Fibroblast of skin of left quadriceps (primary cell): ENCODE measurements at places on chromosomes 13 and 19.

GRCh38 chr19:1646659-1647453 lies 5.6 kb downstream of the TCF3 start:
- DNase-seq = no peak

DNA sequence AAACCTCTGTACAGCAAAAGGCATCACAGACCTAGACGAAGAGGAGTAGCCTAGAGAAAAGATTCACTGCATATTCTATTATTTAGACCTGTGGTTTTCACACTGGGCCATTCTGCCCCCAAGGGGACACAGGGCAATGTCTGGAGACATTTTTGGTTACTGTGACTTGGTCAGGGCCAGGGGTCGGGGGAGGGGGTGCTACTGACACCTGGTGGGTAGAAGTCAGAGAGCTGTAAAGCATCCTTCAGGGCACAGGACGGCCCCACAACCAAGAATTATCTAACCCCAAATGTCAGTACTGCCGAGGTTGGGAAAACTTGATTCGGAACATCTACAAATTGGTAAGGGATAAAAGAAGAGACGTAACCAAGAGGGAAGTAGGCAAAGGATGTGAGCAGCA lies 11.3 kb downstream of the ELAVL1 start:
- DNase-seq = no peak

DNA sequence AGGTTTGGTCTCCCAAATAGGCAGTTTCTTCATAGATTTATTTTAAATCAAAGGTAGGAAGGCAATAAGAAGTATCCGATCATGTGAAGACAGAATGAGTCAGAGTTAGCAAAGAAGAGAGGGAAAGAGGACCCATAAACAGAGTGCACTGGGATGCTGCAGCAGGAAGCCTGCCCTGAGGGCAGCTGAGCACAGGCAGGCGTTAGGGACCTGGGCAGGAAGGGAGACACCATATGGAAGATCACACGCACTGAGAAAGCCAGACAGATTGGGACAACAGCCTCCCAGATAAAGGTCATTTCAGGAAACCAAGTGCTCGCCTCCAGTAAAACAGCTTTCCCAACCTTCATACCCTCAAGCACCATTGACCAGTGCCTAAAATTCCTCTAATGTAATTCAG lies 598.0 kb downstream of the EFNB2 start:
- no peak for DNase-seq

DNA sequence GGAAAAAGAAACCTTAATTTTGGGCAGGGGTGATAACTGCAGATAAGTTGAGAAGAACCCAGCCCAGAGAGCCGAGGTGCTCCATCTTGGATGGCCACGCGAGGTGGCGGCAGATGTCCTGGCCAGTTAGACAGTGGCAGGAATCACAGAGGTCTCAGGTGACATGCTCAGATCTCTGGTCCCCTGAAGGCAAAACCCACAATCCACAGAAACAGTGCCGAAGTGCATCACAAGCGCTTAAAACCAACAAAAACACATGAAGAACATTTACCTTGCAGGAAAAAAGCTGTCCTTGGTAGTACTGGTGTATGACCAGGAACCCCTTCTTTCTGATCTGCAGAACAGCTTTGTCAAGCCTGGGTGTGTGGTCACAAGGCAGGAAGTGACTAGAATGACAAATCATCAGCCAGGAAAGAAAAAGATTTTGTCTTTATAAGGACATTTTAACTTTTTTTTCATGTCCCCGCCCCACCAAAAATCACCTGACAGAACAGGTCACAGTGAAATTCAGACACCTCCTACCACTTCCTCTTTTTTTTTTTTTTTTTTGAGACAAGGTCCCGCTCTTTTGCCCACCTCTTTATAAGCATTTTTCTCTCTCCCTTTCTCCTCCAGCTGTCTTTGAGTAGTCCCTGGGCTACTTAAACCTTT lies at the start of gene LCP1:
LCP1 (minus strand) TSS at position 338 of the 651 bp plus-strand sequence. CDS start 22,515 bp downstream, outside the sequence.
- DNase-seq = no peak

DNA sequence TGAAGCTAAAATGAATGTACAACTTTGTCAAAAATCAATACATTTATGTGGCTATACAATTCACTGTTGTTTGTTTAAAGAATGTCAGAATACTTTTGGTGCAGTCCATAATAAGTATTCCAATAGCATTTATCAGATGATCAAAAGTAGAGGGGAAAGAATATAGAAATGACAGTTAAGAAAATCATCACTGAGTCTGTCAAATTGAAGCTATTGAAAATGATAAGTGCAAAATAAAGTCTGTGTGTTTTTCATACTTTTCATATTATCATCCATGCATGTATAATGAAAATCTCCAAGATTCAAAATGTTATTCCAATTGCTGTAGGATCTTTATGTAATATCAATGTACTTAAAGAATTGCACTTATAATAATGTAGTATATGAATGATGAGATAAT lies 93.3 kb upstream of the ATXN8OS start:
- DNase-seq = no peak

- DNase-seq = no peak
Measured at GRCh38 chr19:47063874-47064273, 15.4 kb upstream of the TMEM160 start.

DNA sequence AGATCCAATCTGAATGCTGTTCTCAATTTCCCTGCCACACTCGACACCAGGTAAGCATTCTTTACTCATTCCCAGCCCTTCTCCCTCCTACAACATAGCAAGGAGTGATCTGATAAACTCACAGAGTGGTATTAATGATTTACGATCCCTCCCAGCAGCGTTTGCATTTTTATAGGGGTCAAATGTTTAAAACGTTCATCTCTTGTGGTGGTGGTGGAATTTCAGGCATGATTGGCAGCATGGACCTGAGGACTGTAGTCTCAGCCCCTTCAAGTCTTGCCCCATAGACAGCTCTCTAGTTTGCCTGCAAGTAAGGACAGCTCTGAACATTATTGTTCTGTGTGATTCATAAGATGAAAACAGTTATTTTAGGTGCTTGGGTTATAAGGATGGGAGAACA lies 565.7 kb downstream of the EFNB2 start:
- DNase-seq = peak; percentile 78

- DNase-seq = no peak
Measured at GRCh38 chr13:113969973-113970611, 3.8 kb downstream of the C13orf46 start.

DNA sequence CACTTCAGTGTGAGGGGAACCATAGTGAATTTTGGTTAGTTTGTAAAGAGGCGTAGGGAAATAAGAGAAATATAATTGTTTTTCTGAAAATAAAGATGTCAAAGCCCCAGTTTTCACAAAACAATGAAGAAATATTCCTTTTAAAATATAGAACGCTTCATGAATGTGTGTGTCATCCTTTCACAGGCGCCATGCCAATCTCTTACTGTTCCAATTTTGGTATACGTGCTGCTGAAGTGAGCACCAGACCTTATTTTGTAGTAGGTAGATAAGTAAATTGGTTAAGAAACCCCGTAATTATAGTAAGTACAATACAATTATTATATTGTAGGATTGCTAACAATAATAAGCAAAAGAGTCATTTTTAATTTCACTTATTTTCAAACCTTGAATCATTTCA lies 43.3 kb downstream of the NAA16 start:
- DNase-seq = no peak

GRCh38 chr13:33274264-33274663 lies 11.3 kb downstream of the STARD13 start:
- DNase-seq = no peak

GRCh38 chr13:108270442-108270841 lies 924 bp downstream of the TNFSF13B start:
- no peak for DNase-seq

DNA sequence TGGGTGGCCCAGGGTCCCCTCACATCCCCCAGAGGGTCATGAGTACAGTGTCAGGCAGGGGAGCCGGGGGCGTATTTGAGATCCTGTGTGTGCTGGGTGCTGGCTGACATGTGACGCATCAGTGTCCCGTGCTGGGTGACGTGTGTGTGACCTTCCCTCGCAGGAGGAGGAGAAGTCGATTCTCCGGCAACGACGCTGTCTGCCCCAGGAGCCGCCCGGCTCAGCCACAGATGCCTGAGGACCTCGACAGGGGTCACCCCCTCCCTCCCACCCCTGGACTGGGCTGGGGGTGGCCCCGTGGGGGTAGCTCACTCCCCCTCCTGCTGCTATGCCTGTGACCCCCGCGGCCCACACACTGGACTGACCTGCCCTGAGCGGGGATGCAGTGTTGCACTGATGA lies 25.8 kb downstream of the PNPLA6 start:
- DNase-seq = no peak

DNA sequence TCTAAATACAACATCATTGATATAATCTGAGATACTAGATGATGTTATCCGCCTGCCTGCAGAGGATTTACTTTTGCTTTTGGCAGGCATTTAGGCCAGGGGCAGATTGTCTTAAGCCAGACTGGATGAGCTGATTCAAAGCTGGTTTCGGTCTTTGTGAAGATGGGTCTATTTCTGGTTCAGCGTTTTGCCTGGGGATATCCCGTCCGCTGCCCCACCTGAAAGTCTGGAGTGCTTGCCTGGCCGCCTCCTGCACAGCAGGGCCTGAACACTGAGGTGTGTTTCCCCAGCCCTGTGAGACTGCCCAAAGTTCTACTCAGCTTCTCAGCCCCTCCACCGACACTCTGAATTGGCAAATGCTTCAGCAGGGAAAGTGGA lies 149.7 kb downstream of the KATNAL1 start:
- DNase-seq = no peak

- DNase-seq = no peak
Measured at GRCh38 chr13:40438022-40438680, 228.3 kb downstream of the FOXO1 start.

- no peak for DNase-seq
Measured at GRCh38 chr19:1826557-1827521, 14.8 kb upstream of the ATP8B3 start.

GRCh38 chr13:106593132-106593531 lies 25.2 kb upstream of the ARGLU1 start:
- DNase-seq = no peak

DNA sequence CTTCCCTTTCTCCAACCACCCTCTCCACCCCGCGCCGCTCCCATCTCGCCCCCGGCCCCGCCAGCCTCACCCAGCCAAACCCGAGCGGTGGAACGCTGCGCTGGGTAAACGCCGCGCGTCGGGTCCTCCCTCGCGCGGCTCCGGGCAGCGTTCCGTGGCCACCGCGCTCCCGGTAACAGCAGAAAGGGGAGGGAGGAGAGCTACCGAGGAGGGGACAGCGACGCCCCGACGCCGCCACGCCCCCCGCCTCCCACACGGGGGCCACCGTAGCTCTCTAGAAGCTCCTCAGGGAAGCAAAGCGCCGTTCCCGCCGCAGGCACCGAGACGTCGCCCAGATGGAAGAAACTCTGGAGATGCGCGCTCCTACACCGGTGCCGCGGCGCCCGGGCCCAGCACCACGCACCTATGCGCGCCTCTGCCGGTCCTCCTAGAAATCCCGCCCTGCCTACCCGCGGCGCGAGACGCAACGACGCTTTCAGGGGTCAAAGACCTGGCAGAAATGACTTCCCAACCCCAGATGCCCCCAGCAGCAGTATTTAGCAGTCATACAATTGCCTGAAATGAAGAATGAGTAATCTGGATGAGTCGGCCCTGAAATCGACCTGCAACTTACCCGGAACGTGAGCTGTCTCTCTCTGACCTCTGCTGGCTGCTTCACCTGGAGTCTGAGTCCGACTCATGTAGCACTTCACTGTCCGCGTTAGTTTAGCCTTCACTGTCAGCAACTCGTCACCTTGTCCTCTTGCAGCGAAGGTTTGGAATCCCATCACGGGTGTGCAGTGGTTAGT lies at the start of gene RUBCNL:
RUBCNL (minus strand) TSS at position 189 of the 788 bp plus-strand sequence. CDS start 14,777 bp downstream, outside the sequence.
- no peak for DNase-seq

GRCh38 chr13:44764302-44764692 lies 188.2 kb upstream of the TSC22D1 start:
- no peak for DNase-seq

DNA sequence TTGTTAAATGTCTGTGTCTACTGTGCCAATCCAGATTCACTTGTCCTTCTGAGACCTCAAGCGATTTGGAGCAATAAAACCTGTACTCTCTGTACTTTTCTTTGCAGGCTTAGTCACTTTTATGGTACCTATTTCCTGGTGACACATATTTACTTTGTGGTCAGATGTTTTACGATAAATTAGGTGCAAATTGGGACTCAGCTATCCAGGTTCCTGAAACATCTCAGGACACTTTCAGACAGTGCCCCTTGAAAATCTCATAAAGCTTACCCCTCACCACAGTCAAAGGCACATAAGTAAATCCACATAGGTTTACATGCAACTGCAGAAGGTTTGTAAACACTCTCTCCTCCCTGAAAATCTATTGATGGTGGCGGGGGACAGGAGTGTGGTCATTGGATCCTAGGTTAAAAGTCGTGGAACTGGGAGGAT lies 438.8 kb downstream of the EFNB2 start:
- DNase-seq = no peak

DNA sequence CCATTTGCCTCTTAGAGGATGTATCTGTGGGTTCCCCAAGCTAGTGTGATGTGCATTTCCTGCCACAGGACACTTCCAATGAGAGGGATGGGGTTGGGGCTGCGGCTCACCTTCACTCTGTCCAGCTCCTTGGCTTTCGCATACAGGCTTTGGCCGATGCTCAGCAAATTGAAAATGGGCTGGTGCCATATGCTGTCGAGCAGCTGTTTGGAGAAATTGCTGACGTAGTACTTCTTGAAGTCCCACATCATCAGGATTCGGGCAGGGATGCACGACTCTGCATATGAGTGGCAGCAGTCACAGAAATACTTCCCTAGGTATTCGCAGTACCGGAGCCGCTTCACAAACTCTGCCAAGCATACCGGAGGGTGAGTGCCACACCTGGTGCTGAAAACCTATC lies 37.0 kb downstream of the RUBCNL start:
- DNase-seq = no peak

- no peak for DNase-seq
Measured at GRCh38 chr19:36417752-36418286, 625 bp downstream of the ZFP82 start.

- no peak for DNase-seq
Measured at GRCh38 chr13:83086088-83086487, 796.2 kb downstream of the SLITRK1 start.

- DNase-seq = no peak
Measured at GRCh38 chr13:21913010-21913409, 242.1 kb downstream of the FGF9 start.

DNA sequence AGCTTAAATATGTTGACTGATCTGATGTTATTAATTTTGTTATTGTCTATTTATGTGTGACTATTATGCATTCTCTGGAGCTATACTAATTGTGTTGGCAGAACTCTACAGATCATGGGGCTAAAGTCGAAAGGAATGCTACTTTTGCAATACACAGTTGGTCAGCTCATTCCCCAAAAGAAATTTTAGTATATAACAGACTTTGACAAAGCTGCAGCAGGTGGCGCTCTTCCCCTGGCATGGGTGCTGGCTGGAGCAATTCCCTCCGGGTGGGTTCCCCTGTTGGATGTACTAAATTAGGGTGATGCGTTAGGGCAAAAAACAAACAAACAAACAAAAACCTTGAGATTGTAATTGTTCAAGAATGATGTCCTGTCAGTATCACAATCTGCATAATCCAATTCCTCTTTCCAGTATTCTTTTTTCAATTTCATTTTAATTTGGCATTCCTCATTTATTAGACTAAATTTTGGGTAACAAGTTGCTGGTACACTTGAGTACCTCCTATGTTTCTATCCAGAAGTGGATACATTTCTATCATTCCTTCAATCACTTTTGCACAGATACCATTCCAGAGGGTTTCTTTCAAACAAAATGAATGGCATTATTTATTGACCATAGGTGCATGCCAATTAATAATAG lies 322.8 kb upstream of the EDNRB start:
- peak; percentile 4 for DNase-seq
